ENCODE measurements at places on chromosomes 13 and 19.

GRCh38 chr19:38440592-38440991 lies 7.1 kb downstream of the RYR1 start:
- DNase-seq = no peak

- DNase-seq = no peak
Observed at GRCh38 chr13:99389520-99390304, 82.5 kb upstream of the GPR183 start.

GRCh38 chr19:16076154-16076957 lies at the start of gene TPM4:
Gene TPM4 (plus strand): TSS chr19:16076495. CDS start chr19:16076566, 71 bp downstream.
- no peak for DNase-seq

DNA sequence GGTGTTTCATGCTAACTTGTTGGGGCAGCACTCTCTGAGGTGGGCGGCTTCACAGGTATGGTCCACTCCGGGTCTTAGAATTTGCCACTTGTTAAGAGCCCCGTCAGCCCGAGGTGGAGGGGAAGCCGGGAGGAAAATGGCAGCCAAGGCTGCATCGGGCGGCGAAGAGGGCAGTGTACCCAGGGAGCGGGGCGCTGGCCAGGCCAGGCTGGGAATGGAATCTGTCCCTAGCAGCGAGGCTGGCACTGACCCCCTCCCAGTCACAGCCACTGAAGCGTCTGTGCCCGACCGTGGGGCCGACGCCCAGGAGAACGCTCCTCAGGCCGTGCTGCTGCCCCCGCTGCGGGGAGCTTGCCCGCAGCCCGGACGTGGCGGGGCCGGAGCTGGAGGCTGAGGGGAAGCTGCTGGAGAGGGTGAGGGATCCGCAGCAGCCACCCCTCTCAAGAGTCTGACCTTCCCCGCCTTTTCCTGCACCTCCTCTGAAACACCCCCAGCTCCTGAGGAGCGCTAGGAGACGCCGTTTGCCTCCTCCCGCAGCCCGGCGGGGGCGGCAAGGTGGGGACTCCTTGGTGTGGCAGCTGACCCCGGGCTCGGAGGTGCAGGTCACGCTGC lies 313.8 kb upstream of the SPRY2 start:
- DNase-seq = no peak

DNA sequence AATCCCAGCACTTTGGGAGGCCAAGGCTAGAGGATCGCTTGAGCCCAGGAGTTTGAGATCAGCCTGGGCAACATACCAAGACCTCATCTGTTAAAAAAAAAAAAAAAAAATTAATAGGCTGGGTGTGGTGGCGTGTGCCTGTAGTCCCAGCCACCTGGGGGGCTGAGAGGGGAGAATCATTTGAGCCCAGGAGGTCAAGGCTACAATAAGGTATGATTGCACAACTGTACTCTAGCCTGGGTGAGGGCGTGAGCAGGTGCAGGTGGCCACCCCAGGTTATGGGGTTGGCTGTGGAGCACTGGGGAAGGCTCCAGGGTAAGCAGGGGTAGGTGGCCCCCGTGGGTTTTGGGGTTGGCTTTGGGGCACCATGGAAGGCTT lies 33.9 kb downstream of the MCF2L start:
- DNase-seq = no peak

GRCh38 chr13:69020120-69020519 lies 1087.5 kb upstream of the ATXN8OS start:
- no peak for DNase-seq

- DNase-seq = no peak
Observed at GRCh38 chr19:43311706-43312105, 41.8 kb upstream of the CD177 start.

GRCh38 chr19:49324801-49325576 lies at the start of gene SLC6A16:
Gene SLC6A16 (minus strand): TSS chr19:49325191. CDS start chr19:49311347, 13,844 bp downstream.
- no peak for DNase-seq

DNA sequence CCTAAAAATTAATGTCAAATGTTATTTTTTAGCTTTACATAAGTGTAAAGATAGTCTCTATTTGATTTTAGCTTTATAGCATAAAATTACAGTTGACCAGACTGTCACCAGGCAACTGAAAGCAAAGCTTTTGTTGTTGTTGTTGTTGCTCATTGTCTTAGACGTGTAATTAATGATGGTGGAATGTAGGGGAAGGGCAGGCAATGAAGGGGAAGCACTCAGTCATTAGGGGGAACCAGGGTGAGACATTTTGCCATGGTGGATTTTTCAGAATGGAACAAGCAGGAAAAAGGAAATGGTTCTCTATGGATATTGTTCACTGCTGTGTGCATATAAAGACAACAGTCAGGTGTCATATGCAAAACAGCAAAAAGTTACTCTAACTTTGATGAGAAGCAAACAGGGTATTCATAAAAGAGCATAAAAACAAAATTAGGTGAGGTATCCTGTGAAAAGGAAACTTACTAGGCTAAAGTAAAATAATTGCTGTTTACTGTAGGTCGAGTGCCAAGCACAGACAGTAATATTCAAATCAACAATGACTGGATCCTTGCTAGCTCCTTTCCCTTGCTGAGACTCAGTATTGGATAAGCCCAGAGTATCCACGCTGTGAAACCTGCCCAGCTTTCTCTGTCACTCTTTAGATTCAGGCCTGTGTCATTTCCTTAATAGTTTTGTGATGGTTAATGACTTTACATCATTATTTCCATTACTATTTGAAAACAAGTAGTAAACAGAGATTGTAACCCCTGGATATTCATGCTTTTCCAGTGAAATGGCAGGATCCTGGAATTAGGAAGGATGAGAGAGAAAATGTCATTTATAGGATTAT lies 110.5 kb downstream of the LRCH1 start:
- DNase-seq = no peak

- no peak for DNase-seq
Observed at GRCh38 chr13:107681600-107681999, 533.7 kb downstream of the LIG4 start.

- no peak for DNase-seq
Observed at GRCh38 chr13:113204378-113204734, 4.1 kb downstream of the PCID2 start.

GRCh38 chr19:35767288-35768081 lies 7.9 kb upstream of the ARHGAP33 start:
- DNase-seq = no peak

DNA sequence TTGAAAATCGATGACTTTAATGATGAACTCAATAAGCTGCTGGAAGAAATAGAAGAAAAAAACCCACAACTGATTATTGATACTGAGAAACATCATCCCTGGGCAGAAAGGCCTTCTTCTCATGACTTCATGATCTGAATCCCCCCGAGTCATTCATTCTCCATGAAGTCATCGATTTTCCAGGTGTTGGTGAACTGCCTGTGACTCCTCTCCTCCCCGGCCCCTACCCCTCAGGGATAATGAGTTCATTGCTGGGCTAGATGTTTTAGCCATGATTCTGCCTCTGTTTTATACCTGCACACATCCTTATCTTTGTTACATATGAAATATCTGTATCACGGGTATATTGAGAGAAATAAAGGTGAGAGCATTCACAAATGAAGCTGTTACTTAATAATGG lies 34.6 kb downstream of the NLRP2 start:
- no peak for DNase-seq

DNA sequence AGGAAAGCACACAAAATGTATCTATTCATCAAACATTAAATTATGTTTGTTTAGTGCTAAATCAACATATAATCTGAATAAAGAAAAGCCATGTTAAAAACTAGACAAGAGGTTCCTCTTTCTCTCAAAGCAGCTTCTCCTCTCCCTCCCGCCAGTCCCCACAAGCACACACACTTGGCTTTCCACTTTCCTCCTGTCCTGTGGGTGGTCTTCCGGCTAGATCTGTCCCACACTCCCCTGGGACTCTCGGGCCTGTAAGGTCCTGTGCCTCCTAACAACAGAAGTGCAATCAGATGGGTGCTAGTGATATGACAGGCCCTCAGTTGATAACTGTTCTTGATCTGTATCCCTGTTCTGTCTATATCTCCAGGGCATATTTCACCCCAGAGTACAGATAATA lies 45.6 kb upstream of the RAP2A start:
- DNase-seq = no peak

GRCh38 chr13:109728791-109729731 lies 57.3 kb downstream of the IRS2 start:
- no peak for DNase-seq

GRCh38 chr19:30053558-30053957 lies 111.5 kb downstream of the URI1 start:
- DNase-seq = no peak

DNA sequence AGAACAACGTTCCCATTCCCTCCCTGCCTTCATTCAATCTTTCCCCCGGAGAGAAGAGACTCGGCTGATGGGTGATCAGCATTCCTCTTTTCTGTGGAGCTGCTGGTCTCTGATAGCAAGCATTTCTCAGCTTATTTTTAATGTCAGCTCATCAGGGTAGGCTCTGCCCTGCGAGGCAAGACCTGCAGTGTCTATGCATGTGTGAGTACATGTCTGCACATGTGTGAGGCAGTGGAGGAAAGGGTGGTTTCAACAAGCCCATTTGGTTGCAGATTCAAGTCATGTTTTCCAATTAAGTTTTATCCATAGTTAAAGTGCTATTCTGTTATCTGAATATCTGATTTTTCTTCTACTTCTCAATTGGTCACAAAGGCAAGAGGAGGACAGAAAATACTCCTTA lies 19.5 kb downstream of the SLC10A2 start:
- DNase-seq = no peak

DNA sequence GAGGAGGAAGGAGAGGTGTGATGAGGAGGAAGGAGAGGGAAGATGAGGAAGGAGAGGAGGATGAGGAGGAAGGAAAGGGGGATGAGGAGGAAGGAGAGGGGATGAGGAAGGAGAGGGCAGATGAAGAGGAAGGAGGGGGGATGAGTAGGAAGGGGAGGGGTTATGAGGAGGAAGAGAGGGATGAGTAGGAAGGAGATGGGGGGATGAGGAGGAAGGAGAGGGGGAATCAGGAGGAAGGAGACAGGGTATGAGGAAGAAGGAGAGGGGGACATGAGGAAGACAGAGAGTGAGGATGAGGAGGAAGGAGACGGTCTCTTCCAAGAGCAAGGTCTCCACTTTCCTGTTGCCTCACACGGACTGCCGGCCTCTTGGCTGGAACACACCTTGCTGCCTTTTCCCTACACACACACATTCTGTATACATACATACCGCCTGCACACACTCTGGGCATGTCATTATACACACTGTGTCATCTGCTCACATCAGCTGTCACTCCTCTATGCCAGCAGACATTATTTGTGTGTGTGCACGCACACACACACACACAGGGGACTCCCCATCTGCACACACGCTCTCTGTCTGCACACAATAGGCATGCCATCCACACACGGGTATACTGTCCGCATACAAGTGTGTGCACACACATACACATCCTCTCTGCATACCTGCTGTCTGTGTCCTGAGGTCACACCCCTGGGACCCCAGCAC lies 11.1 kb upstream of the VSTM2B start:
- DNase-seq = peak; percentile 13

DNA sequence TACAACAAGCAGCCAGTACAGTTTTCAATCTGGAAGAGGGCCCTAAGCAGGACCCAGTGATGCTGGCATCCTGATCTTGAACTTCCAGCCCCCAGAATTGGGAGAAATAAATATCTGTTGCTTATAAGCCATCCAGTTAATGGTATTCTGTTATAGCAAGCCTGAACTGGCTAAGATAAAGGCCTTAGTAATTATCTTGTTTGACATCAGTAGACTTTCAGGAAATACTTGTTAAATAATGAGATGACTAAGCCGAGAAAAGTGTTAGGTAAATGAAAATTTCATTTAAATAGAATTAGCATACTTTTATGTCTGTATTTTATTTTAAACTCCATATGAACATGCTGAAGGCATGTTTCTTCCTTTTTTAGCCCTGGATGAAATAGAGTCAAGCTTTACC lies 188.2 kb downstream of the OLFM4 start:
- no peak for DNase-seq

- DNase-seq = no peak
Observed at GRCh38 chr19:55344444-55344843, 4.8 kb downstream of the KMT5C start.

- peak; percentile 80 for DNase-seq
Observed at GRCh38 chr13:30718661-30719524, 16.4 kb upstream of the ALOX5AP start.

DNA sequence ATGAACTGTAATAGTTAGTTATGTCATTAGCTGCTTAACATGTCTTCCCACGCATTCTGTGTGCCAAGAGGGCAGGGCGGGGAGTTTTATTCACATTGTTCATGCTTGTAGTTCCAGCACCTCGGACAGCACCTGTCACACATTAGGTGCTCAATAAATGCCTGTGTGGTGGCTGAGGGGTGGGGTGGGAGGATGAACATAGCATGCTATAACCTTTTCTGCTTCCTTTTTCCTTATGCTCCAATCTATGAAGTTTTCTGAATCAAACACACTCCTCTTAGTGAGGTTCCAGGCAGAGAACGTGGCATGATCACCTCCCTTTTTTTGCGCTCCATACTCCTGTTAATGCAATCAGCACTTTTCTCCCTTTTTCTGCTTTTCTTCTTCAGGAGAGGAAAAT lies 15.8 kb upstream of the PTPRS start:
- DNase-seq = no peak

DNA sequence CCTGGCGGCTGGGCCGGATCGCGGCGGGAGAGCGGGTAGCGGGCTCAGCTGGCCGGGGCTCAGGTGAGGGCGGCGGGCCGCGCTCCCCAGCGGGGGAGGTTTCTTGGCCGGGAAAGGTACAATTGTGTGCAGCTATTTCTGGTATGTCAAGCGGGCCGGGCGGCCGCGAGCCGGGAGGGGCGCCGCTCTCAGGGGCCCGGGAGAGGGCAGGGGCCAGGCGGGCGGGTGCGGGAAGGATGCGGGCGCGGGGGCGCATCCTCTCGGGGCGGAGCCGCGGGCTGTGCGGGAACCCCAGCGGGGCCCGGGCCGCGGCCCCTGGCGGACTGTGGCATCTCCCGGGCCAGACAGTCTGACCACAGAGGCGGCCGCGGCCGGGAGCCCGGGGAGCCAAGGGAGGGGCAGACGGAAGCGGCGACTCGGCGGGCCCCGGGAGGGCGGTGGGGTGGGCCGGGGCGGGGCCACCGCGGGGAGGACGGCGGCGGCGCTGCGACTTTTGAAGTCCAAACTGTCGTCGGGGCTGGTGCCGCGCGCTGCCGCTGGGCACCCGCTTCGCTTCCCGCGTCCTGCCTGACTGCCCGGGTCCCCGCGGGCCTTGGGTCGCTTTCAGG lies at the start of gene LMO7:
LMO7 (plus strand) TSS at position 503 of the 608 bp plus-strand sequence. CDS start 328 bp downstream, outside the sequence.
- no peak for DNase-seq

GRCh38 chr19:18520848-18521691 lies 800 bp downstream of the ELL start:
- no peak for DNase-seq

- no peak for DNase-seq
Observed at GRCh38 chr13:28394422-28394821, 100.5 kb downstream of the FLT1 start.

- no peak for DNase-seq
Observed at GRCh38 chr13:106034201-106034600, 501.3 kb downstream of the EFNB2 start.

GRCh38 chr19:33798681-33799111 lies 2.0 kb downstream of the KCTD15 start:
- DNase-seq = no peak

- DNase-seq = no peak
Observed at GRCh38 chr19:54477650-54478049, 4.6 kb upstream of the CDC42EP5 start.

DNA sequence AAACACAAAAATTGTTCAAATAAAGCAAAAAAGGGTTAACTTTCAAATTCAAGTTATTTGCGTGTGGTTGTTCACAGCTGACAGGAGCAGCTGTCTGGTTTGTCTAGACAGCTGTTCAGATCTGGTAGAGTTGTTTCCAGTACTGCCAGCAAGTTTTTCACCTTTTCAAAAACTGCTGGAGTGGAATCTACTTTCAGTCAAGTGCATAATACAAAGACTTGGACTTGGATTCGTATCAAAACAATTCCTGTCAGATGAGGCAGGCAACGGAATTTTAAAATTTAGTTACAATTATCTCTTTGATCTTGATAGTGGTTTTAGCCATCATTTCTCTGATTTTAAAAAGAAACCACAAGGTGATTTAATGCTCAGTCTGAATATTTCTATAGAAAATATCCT lies 51.7 kb upstream of the EEF1AKMT1 start:
- DNase-seq = no peak
